ENCODE measurements at places on chromosomes 7 and 10.

GRCh38 chr7:8762803-8763202, 329.4 kb downstream of the NXPH1 start:
- DNase-seq, result no peak

- DNase-seq, result peak; percentile 67
Observed at GRCh38 chr7:68176974-68177373, 1180.3 kb downstream of the TYW1 start.

DNA sequence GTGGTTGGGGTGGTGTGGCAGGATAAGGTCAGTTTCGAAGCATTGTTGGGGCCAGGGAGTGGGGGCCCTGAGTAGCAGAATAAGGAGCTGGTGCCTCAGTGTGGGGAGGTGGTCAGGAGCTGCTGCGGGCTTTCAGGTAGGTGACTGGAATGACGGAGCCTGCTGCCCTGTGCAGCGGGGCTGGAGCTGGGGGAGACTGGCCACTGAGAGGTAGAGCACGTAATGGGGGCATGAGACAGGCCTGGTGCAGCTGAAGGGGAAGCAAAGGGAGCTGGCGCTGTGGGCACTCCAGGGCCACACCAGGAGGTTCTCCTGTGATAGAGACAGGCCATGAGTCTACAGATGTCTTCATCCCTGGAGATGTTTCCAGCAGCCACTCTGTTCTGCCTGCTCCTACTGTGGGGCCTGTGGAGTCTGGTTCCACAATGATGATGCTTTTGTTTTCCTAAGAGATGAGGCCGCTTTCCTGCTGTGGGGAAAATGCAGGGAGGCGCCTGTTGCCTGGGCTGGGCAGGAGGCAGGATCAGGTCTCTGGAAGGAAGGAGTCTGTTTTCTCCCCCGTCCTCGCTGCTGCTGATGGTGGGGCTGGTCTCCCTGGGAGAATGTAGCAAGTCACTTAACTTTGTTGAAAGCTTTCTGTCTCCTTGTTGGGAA, 31.1 kb downstream of the NUB1 start:
- DNase-seq, result no peak

GRCh38 chr10:101693651-101693977, 1.4 kb downstream of the FBXW4 start:
- DNase-seq, result no peak

DNA sequence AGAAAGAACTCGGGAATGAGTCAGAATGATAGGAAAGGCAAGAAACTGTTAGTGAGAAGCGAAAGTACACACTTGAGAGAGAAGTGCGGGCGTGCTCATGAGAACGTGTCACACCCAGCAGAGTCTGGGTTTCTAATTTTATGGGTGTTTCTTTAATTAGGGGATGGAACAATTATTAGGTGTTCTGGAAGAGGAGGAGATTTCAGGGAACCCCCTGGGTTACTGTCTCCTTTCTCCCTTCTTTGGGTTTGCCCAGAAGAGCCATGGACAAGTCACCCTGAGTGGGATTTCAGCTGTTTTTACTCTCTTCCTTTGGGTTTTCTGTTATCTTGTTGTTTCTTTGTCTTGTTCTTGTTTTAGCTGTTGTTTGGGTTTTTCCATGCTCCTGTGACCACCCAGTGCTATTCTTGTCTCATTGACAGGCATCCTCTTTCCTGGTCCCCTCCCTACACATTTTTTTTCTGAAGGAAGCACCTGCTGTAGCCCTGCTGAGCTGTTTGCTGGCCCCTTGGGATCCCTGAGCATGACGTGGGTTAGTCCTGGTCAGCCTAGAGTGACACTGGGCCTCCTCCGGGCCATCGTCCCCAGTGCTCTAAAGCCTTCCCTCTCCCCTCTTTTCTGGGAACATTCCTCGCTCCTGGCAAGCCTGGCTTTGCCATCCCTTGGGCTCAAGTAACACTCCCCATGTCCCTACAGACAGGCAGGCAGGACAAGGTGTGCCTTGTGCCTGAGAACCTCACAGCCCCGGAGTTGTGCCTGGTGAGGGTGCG, 3.5 kb downstream of the SH2D4B start:
- DNase-seq, result no peak

DNA sequence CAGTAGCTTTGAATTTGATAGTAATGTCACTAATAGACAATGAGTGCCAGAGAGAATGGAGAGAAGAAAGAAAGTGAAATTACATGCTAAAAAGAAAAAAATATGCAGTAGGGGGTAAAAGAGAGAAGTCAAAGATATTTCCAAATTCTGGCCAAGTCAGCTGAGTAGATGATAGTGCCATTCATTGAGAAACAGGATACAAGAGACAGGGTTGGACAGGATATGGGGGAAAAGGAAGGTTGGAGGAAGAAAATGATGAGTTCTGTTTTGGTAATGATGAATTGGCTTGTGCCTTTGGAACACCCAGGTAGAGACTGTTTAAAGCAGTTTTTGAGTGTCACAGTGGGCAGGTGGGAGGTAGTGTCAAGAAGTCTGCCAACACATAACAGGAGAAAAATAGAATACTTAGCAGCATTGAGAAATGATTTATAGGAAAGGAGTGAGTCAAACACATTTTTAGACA, 78.3 kb downstream of the LRRC17 start:
- DNase-seq, result no peak

DNA sequence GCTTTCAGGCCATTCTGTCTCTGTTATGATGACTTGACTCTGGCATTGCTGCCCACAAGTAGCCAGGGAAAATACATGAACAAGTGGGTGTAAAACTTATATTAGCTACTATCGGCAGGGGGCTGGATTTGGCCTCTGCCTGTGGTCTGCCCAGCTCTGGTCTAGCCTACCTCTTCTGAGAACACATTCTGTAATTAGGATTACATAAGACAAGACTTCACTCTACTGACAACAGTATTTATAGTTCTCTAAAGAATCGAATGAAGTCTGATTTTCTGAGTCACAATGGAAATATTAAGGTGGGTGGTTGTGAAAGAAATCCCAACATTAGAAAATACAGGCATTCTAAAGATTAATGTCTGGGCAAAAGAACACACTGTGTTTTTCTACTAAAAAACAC, 55.5 kb downstream of the DLD start:
- no peak for DNase-seq

DNA sequence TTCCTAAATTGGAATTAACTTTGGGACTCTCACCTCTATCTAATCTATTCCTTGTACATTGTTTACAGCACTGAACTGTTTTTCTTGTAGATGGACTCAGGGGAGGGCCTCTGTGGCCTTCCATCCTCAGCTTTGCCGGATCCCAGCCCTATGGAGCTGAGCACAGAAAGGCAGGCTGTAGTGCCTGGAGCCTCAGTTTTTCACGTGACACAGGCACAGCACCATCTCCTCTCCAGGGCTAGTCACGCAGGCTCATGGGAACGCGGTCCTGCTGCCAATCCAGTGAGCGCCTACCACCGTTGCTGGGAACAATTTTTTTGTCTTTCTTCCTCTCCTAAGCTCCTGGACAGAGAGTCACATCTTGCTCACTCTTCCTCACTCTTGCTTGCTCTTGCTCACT, 75.6 kb upstream of the DDC start:
- no peak for DNase-seq

DNA sequence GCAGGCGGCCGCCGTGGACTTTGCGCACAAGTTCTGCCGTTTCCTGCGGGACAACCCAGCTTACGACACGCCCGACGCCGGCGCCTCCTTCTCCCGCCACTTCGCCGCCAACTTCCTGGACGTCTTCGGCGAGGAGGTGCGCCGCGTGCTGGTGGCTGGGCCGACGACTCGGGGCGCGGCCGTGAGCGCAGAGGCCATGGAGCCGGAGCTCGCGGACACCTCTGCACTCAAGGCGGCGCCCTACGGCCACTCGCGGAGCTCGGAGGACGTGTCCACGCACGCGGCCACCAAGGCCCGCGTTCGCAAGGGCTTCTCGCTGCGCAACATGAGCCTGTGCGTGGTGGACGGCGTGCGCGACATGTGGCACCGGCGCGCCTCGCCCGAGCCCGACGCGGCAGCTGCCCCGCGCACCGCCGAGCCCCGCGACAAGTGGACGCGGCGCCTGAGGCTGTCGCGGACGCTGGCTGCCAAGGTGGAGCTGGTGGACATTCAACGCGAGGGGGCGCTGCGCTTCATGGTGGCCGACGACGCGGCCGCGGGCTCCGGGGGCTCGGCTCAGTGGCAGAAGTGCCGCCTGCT, 14.1 kb downstream of the SH2B2 start:
- no peak for DNase-seq

GRCh38 chr10:26854524-26854923, 6.2 kb downstream of the ABI1 start:
- DNase-seq, result no peak

DNA sequence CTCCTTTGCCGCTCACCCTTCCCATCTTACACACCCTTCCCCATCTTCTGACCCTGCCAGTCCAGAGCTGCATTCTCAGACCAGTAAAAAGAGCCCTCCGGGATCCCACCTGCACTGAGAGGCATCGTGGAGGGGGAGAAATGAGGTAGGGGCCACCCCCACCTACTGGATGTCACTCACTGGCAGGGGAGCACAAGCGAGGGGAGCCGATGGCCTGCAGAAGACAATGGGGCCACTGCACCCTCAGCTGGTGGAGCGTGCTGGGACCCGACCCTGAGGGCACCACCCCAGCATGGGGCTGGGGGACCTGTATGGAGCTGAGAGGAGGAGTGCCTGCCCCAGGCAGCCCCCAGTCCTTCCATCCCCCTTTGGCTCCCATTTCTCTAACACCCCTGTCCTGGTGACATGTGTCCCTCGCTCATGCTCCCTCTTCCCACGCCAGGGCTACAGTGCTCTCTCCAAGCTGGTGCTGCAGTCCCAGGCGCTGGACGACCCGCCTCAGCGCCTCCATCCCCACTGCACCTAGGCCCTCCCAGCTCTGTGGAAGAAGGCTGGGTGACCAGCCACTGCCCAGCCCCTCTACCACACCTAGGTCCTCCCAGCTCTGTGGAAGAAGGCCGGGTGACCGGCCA, 49.8 kb downstream of the RASGEF1A start:
- DNase-seq, result no peak

GRCh38 chr7:95582578-95583293, 13.6 kb downstream of the PDK4 start:
- no peak for DNase-seq

GRCh38 chr7:156659961-156660360, 19.4 kb downstream of the RNF32 start:
- no peak for DNase-seq

GRCh38 chr10:123909426-123909825, 17.8 kb upstream of the CPXM2 start:
- DNase-seq, result no peak

- peak; percentile 45 for DNase-seq
Observed at GRCh38 chr10:77455561-77455960, 182.0 kb downstream of the KCNMA1 start.

DNA sequence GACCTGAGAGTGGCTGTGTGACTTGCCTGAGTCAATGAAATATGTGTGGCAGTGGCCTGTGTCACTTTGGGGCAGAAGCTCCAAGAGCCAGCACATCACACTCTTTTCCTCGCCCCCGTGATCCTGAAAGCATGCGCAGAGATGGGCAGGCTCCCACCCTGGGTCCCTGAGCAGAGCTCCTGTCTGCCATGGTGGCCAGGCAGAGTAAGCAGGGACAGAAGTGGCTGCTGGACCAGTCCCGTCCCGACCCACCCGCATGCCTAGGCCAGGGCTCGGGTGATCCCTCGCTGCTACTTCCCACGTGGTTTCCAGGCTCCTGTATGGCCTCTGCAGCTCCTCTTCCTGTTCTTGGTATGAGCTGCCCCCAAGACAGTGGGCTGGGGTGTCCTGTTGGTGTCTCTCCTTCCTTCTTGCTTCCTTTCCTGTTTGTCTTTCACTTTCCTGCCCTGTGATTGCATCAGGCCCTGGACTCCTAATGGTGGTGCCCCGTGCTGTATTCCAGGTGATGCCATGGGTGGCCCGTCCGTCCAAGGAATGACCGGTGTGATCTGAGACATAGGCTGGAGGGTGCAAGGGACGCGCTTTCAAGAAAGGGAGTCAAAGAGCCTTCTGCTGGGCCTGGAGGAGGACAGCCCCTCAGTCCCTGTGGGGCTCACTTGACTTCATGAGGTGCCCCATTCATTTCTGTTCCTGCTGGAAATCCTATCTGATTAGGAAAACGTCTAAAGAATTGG, 71.4 kb upstream of the SHH start:
- no peak for DNase-seq

DNA sequence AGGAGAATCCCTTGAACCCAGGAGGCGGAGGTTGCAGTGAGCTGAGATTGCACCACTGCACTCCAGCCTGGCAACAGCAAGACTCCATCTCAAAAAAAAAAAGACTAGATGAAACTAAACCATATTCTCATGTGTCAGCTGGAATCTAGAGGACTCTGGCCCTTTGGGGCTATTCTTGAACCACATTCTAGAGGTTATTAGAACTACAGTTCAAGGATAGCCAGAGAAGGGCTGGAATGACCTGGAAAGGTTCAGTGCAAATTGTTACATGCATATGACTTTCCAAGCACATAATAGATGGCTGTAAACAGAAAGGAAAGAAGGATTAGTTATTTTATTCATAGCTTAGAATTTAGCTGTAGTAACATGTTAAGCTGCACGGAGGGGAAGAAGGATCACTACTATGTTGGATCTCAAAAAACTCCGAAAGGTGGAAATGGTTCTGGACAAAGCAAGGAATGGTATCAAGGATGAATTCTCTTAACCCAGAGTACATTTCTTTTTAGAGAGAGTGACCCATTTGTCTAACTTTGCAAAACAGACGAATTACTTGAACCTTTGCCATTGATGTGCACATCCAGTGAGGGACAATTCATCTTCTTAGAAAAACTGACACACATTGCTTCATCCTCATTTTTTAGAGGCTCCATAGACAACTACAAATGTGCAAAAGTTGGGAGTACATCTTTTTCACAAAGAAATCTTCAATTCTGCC, 124.0 kb upstream of the SAMD8 start:
- no peak for DNase-seq

GRCh38 chr7:125934955-125935354, 1005.3 kb upstream of the POT1 start:
- DNase-seq, result no peak

DNA sequence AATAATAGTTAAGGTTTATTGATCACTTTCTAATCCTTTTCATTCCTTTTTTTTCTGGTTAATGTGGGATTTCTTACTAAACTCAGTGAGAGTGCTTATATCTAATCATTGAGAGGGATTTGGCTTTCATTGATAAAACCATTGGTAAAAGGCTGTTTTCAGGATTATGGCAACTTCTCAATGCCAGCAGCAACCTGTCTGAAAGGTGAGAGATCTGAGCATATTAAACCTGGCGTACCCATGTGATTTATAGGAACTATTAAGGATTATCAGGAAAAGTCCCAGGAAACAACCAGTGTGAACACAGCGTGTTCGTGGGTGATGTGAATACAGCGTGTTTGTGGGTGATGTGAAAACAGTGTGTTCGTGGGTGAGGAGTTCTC, 65.9 kb downstream of the PDIA4 start:
- DNase-seq, result no peak

GRCh38 chr7:16762177-16762576, 8.6 kb downstream of the TSPAN13 start:
- no peak for DNase-seq

GRCh38 chr7:1667566-1668395, 2.3 kb upstream of the ELFN1 start:
- DNase-seq, result no peak

DNA sequence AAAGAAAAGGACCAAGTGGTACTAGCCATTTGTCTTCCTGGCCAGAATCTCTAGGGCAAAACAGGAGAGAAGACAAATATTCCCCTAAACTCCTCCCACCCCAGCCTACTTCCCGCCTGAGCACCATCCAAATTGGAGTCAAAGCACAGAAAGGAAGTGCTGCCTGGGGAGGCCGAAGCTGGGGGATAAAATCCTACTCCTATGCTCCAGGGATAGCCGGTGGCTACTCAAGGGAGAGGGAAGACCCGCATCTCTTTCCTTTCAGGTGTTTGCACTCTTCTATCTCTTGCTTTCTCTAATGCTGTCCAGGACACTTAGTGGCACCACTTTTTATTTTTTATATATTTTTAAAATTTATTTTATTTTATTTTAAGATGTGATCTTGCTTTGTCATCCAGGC, 7.1 kb upstream of the DUSP5 start:
- DNase-seq, result no peak
